Activated CD4-positive, alpha-beta T cell treated with anti-CD3 and anti-CD28 coated beads for 48 hours (primary cell): ENCODE measurements at places on chromosomes 1 and 21.

- DNase-seq: no peak
Measured at GRCh38 chr1:32266921-32267591, 16.0 kb downstream of the LCK start.

- DNase-seq: no peak
Measured at GRCh38 chr1:110688514-110688913, 13.8 kb upstream of the KCNA3 start.

GRCh38 chr1:119102051-119102450 lies 38.4 kb downstream of the WARS2 start:
- no peak for DNase-seq

GRCh38 chr1:29474274-29475244 lies 238.2 kb downstream of the PTPRU start:
- no peak for DNase-seq

- DNase-seq: no peak
Measured at GRCh38 chr1:14238472-14239307, 359.8 kb upstream of the KAZN start.

- DNase-seq: no peak
Measured at GRCh38 chr1:26372039-26372438, 511 bp downstream of the ZNF683 start.

- DNase-seq: no peak
Measured at GRCh38 chr1:220891224-220892085, 12.2 kb downstream of the HLX start.

DNA sequence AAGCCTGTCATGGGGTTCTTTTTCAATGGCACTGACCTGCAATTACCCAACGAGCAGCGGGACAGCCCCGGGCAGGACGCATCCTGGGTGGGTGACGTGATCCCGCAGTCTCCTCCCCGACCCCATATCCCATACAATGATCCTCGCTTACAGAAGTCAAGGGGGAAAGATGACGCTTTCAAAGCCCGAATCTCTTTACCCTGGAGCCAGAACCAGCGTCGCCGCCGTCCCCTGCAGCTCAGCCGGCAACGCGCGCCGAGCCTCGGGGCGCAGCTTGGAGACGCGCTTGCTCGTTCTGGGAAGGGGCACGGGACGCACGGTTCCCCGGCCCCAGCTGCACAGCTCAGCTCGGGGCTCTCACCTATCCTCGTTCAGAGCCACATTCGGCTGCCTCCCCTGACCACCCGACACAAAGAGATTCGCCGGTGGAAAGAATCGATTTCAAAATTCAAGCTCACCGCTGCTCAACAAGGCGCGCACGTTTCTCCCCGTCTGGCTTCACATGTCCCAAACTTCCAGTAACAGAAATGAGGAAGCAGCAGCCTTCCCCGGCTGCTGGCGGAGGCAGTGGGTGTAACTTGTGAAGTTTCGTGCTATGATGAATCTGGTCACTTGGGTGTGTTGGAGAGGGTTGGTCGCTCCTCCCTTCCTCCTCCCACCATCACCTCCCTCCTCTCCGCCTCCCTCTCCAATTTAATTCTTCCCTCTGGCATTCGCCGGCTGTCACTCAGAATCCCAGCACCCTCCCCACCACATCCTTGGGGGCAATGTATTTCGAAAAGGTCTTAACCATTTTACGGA lies at the start of gene TIAM1:
TIAM1 (minus strand) TSS at position 582 of the 801 bp plus-strand sequence. CDS start 77,289 bp downstream, outside the sequence.
- peak; percentile 58 for DNase-seq

- no peak for DNase-seq
Measured at GRCh38 chr1:76477156-76477555, 390.1 kb upstream of the ST6GALNAC5 start.

GRCh38 chr1:238191170-238191569 lies 300.4 kb upstream of the ZP4 start:
- no peak for DNase-seq

- no peak for DNase-seq
Measured at GRCh38 chr1:205365945-205366463, 9.3 kb upstream of the KLHDC8A start.

DNA sequence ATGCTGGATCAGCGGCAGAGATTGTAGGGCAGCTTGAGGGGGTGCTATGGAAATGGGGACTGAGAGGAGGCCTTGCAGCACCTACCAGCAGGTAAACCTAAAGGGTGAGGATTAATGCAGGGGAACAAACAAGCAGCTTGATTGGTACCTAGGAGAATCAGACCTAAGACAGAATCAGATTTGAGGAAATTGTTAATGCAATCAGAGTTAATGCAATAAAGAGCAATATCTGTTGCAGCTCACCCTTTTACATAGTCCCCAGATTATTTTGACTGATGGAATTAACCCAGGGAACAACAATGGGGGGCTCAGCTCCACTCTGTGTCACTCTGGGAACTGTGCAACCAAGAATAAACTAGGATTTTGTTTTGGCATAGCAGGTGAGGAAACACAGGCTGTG lies 64.5 kb downstream of the ZC3H11B start:
- DNase-seq: no peak

- DNase-seq: no peak
Measured at GRCh38 chr1:181128592-181129497, 40.3 kb downstream of the IER5 start.

- DNase-seq: no peak
Measured at GRCh38 chr1:84686223-84686622, 4.0 kb downstream of the SSX2IP start.

DNA sequence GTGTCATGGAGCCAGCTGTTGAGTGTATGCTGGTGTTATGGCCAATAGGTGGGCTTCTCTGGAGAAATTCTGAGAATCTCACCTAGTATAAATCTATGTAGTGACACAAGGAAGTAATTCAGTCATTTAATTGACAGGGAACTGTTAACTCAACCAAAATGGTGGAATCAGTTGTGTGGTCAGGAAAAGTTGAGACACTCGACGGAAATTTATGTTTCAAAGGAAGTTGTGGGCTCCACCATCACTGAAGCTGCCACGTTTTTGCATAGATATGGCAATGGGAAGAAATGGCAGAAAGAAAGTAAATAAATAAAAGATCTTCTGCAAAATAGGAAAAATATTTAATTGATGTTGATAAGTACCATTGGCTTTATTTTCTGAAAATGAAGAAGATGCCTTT lies 84.5 kb downstream of the ATP6V1G3 start:
- DNase-seq: no peak

DNA sequence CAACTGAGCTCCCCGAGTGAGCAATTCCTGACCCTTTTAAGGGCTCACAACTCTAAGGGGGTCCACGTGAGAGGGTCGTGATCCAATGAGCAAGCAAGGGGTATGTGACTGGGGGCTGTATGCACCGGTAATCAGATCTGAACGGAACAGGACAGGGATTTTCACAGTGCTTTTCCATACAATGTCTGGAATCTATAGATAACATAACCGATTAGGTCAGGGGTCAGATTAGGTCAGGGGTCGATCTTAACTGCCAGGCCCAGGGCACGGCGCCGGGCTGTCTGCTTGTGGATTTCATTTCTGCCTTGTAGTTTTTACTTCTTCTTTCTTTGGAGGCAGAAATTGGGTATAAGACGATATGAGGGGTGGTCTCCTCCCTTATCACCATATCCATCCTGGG lies 30.7 kb upstream of the OPRD1 start:
- DNase-seq: no peak

DNA sequence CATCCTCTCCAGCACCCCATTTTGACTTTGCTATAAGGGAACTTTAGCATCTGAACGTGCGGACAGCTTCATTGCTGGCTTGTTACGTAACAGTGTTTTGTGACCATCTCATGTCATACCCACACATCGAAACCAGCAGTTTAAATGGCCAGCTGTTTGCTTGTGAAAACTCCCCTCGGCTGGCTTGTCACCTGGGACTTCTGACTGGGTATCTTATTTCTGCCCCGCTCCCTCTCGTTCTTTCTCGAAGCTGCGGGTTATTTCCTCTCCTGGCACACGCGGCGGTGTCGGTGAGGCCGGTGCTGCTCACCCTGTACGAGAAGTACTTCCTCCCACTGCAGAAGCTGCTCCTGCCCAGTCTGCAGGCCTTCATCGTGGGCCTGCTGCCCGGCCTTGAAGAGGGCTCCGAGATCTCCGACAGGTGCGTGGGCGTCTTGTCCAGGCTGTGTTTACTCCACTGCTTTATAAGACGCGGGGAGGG lies 43.5 kb downstream of the DOP1B start:
- no peak for DNase-seq

DNA sequence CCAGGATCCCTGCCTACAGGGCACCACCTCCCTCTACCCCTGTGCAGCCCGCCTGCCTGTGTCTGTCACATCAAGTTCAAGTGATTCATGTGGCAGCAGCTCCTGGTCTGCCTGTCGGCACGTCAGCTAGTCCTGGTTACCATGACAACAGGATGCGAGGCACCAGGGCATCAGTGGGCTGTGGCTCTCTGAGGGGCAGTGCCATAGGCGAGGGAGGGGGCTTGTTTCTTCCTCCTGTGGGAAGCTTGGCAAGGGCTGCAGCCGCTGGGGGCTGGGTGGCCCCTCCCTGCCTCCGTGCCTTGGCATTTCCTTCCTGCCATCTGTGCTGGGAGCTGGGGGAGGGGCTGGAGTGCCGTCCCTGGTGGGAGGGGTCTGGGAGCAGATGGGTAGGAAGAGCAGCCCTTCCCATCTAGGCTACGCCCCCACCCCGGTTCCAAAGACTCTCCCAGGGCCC lies 43.1 kb downstream of the FOXO6 start:
- DNase-seq: peak; percentile 51

GRCh38 chr1:158819461-158820443 lies 11.4 kb upstream of the MNDA start:
- DNase-seq: peak; percentile 31

DNA sequence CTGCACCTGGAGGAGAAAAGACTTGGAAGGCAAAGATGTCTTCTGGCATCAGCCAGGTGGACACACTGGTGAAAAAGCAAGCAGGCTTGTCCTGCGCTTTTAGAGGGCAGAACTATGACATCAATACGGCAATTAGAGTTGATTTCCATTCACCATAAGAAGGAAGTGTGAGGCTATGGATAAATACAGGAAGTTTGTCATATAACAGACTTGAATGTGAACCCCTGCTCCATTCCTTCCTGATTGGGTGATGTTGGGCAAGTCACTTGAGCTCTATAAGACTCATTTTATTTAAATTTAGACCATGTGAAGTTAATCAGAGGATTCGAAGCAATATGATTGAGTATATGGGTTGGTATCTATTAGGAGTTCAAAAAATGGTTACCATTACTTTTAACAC lies 137.8 kb downstream of the PLPP3 start:
- DNase-seq: no peak

DNA sequence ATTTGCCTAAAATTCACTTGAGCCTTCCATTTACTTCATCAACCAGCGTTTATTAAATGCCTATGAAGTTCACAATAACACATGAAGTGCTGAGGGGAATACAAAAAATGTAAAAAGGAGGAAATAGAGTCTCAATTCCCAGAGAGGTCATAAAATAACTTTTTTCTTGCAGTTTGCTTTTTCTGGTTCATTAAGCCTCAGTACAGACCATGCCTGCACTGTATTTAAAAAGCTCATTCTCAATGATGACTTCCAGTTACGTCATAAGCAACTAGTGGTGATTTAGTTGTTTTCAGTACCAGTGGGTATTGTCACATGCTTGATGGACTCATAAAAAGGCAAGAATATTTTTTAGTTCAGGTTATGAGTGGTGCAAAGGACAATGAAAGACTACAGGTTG lies 160.1 kb upstream of the UBE2U start:
- DNase-seq: no peak

DNA sequence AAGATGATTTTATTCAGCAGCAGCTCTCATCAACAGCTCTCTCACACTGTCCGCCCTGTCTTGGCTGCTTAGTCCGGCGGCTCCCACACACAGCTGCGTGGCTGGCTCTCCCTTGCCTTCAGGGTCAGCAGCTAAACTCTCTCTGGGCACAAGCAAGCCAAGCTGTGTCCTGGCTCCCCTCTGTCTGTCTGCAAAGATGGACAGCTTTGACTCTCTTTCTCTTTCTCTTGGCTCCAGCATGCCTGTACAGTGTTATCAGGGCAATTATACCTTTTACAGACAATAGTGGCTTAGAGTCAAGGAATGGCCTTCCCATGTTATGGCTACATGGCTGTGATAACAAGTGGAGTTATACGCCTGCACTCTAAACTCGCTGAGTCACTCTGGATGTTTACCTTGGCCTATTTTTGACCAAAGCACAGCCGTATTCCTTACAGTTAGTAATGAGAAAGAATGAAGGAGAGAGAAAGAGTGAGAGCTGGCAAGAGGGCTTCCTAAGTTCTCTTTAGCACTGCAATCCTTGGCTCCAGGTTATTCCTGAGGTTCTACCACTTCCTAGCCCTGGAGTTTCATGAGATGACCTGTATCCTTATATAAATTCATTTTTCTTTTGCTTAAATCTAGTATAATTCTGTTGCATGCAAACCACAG lies 59.9 kb upstream of the ZSWIM5 start:
- DNase-seq: no peak

GRCh38 chr1:111852261-111852721 lies 96.6 kb downstream of the DDX20 start:
- DNase-seq: no peak

DNA sequence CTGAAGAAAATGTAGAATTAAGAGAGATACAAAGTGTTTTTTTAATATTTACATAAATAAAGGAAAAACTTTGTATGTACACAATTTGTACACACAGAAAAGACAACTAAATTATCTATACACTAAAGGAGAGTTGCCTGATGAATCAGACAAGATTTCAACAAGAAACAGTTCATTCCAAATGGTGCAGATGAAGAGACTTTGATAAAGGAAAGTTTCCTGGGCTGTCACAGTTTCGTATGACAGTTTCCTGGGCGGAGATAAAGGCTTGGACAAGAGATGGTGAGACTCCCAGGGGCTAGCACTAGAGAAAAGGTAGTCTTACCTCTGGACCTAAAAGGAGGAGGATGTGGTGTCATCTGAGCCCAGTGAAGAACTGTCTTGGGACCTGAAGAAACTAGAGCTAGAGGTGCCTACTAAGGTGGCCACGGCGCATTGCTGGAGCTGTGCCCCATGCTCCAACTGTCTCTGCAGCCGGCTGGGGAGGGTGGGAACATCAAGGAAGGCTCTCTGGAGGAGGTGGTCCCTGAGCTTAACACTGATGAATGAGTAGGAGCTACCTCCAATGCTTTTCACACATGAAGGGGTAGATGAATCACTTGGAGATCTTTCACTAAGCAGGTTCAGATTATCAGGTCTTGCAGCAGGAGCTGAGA lies 32.2 kb downstream of the ETS2 start:
- no peak for DNase-seq

GRCh38 chr1:64378826-64379225 lies 91.1 kb upstream of the CACHD1 start:
- no peak for DNase-seq

GRCh38 chr1:192595299-192595698 lies 19.7 kb downstream of the RGS1 start:
- DNase-seq: no peak

- no peak for DNase-seq
Measured at GRCh38 chr1:176157995-176158394, 49.1 kb downstream of the COP1 start.

GRCh38 chr1:211476200-211476849 lies 15.6 kb downstream of the RD3 start:
- peak; percentile 86 for DNase-seq
